ENCODE measurements at places on chromosomes 7 and 10.

- no peak for DNase-seq
Observed at GRCh38 chr10:30538086-30538485, 91.5 kb downstream of the LYZL2 start.

- no peak for DNase-seq
Observed at GRCh38 chr7:112398534-112398933, 51.7 kb upstream of the IFRD1 start.

DNA sequence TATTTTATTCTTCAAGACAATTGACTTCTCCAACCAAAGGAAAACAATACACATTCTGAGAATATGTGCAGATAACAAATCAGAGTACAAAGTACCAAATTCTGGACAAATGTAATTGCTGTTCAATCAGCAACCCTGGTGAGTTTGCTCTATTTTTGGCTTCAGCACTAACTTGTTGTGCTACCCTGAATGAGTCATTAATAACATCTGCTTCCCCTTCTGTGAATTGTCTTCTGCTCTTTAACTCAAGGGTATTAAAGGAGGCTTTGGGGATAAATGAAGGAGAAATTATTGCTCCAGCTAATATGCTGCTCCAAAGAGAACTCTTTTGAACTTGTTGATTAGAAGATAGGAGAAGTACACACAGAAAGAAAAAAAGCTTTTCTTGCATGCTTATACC, 459.3 kb downstream of the HTR7 start:
- peak; percentile 15 for DNase-seq

DNA sequence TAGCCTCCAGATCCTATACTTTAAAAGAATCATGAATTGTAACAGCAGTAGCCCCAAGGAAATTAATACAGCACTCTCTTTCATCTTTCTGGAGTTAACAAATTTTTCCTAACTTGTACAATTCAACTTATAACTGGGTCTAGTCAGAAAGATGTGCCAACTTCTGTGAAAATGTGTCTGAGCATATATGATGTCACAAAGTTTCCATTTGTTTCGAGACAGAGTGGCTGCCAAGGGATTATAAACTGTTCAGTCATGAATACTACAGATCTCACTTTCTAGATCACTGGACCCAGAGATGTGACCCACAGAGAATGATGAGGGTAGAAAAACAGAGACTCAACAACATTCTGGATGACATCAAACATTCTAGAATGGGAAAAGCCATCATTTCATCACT, 249.2 kb upstream of the PHF14 start:
- no peak for DNase-seq

DNA sequence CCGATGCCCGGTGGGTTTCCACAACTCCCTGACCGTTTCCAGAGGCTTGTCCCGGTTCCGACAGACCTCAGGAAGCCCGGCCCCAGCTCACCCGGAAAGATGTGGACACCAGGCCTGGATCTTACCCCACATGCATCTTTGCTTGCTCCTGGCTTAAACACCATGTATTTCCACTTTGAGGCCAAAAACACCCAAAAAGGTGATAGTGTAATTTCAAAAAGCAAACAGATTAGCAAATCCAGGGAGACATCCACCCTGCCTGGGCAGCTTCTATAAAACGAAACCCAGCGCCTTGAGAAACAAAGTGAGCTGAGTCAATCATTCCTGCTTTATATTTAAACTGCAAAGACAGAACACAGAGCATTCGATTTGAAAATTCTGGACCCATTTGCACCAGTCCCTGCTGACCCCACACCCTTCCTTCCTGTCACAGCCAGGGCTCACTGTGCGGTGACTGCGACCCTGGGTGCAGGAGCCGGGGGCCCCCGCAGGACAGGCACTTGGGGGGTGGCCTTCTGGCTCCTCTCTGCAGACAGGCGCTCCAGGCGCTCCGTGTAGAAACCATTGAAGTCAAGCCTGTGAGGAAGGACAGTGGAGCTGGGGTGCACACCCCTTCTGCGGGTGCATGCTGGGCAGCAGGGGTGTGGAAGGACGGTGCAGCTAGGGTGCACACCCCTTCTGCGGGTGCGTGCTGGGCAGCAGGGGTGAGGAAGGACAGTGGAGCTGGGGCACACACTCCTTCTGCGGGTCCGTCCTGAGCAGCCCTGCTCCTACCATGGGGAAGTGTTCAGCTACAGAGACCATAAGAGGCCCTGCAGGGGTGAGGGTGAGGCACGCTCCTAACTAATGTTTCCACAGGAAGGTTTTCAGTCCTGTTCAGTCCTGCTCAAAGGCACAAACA, 2.9 kb upstream of the ADAM8 start:
- DNase-seq: no peak

GRCh38 chr7:42238709-42239366, 1.8 kb upstream of the GLI3 start:
- peak; percentile 81 for DNase-seq

DNA sequence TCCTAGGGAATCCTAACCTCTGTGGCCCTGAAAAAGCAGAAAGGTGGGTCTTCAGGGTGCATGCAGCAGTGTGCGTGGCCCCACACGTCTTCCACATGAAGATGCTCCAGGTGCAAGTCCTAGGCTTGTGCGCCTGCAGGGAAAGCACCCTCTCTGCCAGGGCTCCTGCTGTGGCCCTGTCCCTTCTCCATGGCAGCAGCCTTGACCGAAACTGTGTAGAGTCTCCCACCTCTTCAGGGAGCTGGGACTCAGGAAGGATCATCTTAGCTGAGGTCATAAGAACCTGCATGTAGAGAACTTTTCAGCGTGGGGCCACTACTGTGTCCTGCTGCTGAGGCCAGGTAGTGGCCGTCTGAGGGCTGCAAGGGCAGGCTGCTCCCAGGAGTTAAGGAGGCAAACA, 6.3 kb upstream of the CSGALNACT2 start:
- no peak for DNase-seq

GRCh38 chr7:1749864-1750466, 79.9 kb downstream of the ELFN1 start:
- no peak for DNase-seq

DNA sequence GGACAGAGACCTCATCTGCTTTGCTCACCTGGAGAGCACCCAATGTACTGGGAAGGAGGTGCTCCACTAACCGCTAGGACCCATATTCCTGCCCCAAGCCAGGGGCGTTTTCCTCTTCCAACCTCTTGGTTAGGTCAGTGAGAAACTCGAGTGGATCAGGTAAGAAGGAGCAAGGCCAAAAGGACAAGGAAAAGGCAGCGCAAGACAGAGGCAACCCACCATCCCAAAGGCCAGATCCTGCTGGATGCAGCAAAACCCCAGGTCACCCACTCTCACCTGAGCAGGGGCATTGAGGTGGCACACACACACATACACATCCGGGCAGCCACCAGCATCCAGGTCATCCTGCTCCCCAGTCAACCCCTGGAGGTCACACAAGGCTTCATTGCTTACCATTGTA, 105.1 kb downstream of the GRID1 start:
- DNase-seq: no peak

- DNase-seq: no peak
Observed at GRCh38 chr7:88268858-88269257, 37.8 kb downstream of the STEAP4 start.

- no peak for DNase-seq
Observed at GRCh38 chr7:105353752-105354328, 34.9 kb downstream of the SRPK2 start.

GRCh38 chr7:34837801-34838201, 179.8 kb downstream of the NPSR1 start:
- no peak for DNase-seq

GRCh38 chr7:48154792-48155413, 16.4 kb upstream of the ABCA13 start:
- DNase-seq: peak; percentile 81

- no peak for DNase-seq
Observed at GRCh38 chr10:5525561-5526341, 990 bp downstream of the CALML3 start.

DNA sequence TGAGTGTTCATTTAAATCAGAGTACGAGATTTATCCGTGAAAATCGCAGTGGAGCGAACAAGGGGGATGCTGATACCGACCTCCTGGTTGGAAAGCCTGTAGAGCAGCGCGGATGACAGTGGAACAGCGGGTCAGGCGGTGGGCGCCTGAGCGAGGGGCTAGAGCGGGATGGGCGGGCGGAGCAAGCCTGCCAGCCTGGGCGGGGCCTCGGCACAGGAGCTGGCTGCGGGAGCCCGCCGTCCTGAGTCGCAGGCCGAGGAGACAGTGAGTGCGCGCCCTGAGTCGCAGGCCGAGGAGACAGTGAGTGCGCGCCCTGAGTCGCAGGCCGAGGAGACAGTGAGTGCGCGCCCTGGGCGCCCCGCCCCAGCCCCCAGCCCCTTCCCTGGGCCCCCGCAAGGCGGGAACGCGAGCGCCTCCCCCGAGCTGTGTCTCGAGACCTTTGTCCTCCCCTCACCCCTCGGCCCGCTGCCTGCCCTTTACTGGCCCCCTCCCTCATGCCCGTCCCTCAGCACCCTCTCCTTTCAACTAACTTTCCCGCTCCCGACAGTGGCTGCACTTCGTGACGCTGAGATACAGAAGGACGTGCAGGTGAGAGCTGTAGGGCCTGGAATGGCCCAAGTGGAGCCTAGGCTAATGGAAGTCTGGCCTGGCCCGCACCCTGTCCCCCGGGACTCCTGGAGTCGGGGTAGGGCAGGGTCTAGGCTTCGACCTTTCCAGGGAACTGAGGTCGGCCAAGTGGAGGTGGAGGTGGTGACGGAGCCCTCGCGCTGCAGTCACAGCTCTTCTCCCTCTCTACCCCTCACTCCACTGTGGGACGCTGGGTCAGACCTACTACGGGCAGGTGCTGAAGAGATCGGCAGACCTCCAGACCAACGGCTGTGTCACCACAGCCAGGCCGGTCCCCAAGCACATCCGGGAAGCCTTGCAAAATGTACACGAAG, at the start of gene AS3MT:
Gene AS3MT, plus strand, starts transcription at position 213 of the 941 bp plus-strand sequence. Its CDS starts 123 bp downstream, at position 336.
- peak; percentile 69 for DNase-seq

DNA sequence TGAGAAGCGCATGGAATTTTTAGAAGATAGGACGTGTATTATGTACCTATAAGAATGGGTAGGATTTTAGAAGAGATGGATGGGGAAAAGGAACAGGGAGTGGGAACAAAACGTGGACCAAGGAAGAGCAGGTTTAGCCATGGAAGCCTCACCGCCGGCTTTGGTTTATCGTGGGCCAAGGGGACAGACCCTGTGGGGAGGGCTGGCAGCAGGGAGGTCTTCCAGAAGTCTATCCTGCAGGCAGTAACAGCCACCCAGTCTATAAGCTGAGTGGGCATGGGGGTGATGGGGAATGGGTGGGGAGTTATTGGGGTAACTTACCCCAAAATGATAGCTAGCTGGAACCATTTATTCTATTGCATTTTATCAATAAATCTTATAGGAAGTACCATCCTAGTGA, 44.9 kb downstream of the IKZF1 start:
- no peak for DNase-seq

DNA sequence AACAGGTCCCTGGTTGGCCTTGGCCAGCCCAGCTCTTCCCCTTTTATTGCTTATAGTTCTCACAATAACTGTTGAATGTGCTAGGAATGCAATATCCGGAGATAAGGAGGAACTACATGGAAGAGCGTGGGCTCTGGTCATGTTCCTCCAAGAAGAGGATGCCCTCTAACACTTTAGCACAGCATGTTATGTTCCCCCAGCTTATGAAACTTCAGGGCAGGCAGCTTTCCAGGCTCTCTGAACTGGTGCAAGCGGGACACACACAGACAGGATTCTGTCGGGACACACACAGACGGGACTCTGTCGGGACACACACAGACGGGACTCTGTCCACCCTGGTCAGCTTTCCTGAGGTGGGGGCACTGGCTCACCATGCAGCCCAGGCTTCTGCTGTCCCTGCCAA, 141.6 kb downstream of the PKD1L1 start:
- no peak for DNase-seq

DNA sequence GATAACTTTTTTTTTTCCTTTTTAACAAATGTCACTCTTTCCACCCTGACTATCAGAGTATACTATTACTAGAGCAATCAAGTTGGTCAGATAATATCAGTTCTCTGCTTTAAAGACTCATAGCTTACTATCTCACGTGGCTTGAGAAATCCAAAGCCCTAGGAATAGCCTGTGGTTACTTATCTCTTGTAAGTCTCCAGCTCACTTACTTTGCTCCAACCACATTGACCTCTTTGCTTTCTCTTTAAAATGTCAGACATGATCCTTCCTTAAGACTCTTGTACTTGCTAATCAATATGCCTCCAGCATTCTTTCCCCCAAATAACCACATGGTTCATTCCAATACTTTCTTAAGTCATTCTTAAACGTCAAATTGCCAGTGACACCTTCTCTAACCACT, 1292.2 kb downstream of the REEP3 start:
- DNase-seq: no peak

Data from adipocyte (in vitro differentiated cells).